ENCODE measurements at places on chromosomes 2 and 18. TPM values are rescaled to one million over a fixed set of nuclear protein-coding genes. Genes with fewer than 3 reads are reported as not detected.

TYMS gene
- 28.6 TPM for total RNA-seq

DNA sequence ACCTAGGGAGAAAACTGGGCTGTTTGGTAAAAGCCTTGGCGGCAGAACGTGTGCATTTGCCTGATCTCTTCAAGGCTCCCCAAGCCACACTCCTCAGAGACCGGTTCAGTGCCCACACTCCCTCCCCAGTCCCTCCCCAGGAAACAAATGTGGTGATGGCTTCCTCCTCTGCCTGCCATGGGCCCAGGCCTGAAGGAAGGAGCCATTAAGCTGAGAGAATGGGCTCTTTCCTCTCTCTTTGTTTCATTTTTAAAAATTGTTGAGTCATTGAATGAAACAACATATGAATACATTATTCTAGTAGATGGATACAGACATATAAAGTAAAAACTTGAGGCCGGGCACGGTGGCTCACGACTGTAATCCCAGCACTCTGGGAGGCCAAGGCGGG lies 50.6 kb upstream of the YWHAQ start:
- no peak for DNase-seq

- no peak for DNase-seq
These were observed 202.2 kb downstream of the RNF152 start for GRCh38 chr18:61690418-61691138.

DNA sequence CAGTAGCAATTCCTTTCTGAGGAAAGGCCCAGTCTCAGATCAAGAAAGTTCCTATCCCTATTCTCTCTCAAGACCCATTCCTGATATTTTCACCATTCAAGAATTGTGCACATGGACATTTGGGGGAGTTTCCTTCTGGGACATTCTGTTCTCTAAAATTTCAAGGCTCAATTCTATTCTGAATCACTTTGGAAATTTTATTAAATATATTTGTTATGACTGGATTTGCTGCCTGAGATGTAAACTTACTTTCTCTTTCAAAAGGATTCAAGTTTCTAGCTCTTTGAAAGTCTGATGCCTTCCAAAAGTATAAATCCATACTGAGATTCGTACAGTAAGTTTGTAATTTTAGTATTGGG lies 55.3 kb upstream of the STK17B start:
- no peak for DNase-seq

FBXO41 gene
- total RNA-seq = 0.29 TPM

Data from uterus (tissue), 4 donors.